ENCODE measurements at places on chromosomes 13 and 19.
A peak's percentile ranks its signal among the peaks of the same experiment; 100 is the strongest.

DNA sequence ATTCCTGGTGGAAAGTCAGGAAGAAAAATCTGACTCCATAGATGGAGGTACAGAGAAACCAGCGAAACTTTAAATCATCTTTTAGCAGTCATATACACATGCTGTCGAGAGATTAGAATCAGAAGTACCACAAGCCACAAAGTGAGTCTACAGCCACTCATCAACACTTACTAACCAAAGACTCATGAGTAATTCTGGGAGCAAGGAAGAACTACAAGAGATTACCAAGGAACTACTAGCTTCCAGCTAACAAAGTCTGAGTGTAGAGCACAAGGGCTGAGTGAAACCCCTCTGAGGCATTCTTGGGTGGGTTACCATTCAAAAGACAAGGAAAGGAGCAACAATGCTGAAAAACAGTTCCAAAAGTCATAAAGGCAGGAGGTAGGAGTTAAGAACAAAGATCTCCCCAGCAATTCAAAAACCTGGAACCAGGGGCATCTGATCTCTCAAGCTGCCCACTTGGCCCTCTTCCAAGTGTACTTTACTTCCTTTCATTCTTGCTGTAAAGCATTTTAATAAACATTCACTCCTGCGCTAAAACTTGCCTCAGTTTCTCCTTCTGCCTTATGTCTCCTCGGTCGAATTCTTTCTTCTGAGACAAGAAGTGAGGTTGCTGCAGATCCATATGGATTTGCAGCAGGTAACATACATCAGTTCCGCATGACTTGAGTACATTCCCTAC is 13.0 kb downstream of the RBM26 start:
- H3K36me3 ChIP-seq: no peaks in the 10 kb centered on the region
- H3K27me3 ChIP-seq: no peaks in the 10 kb centered on the region
- no peak for DNase-seq
- no peak overlapping the region for H3K4me3 ChIP-seq

GRCh38 chr13:22286338-22286737 is 615.5 kb downstream of the FGF9 start:
- no peaks in the 10 kb centered on the region for H3K27me3 ChIP-seq
- no peaks in the 10 kb centered on the region for H3K4me1 ChIP-seq
- H3K4me3 ChIP-seq: no peak overlapping the region
- DNase-seq: no peak

GRCh38 chr13:72514146-72514545 is 213.3 kb downstream of the MZT1 start:
- no peak for DNase-seq
- H3K27me3 ChIP-seq: no peaks in the 10 kb centered on the region
- no peaks in the 10 kb centered on the region for H3K4me1 ChIP-seq

DNA sequence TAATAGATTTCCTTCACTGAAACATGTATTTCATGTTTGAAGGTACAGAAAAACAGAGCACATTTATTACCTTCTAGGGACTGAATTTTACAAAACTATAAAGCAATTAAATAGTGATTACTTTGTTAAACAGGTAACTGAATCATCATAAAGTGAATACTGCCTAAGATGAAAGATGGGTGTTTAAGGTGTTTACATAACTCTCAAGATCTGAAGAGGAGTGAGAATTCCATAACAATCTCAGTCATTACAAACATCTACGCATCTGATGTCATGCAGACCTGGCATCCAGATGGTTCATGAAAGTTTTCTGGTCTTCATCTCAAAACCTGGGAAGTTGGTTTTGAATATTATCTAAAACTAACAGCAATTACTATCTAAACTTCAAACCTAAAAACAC is 80.4 kb downstream of the MIPEP start:
- no peaks in the 10 kb centered on the region for H3K36me3 ChIP-seq
- H3K4me1 ChIP-seq: no peaks in the 10 kb centered on the region
- DNase-seq: no peak
- H3K4me3 ChIP-seq: no peak overlapping the region

- no peaks in the 10 kb centered on the region for H3K4me1 ChIP-seq
- no peaks in the 10 kb centered on the region for H3K36me3 ChIP-seq
- H3K27ac ChIP-seq: no peak overlapping the region
- no peak overlapping the region for H3K4me3 ChIP-seq
Observed at GRCh38 chr19:18982669-18983068, 41.7 kb upstream of the HOMER3 start.

- H3K36me3 ChIP-seq: no peaks in the 10 kb centered on the region
- peak; percentile 16 for DNase-seq
- H3K4me1 ChIP-seq: peaks cover 43% of the 10 kb centered on the region
- no peaks in the 10 kb centered on the region for H3K27me3 ChIP-seq
- H3K4me3 ChIP-seq: peak overlapping the region; percentile 8
- peak overlapping the region; percentile 45 for H3K27ac ChIP-seq
Observed at GRCh38 chr13:74288361-74288911, 154.2 kb upstream of the KLF12 start.

GRCh38 chr13:77859450-77859849 is 59.2 kb downstream of the EDNRB start:
- no peak for DNase-seq
- H3K36me3 ChIP-seq: no peaks in the 10 kb centered on the region
- peak overlapping the region; percentile 29 for H3K27ac ChIP-seq

DNA sequence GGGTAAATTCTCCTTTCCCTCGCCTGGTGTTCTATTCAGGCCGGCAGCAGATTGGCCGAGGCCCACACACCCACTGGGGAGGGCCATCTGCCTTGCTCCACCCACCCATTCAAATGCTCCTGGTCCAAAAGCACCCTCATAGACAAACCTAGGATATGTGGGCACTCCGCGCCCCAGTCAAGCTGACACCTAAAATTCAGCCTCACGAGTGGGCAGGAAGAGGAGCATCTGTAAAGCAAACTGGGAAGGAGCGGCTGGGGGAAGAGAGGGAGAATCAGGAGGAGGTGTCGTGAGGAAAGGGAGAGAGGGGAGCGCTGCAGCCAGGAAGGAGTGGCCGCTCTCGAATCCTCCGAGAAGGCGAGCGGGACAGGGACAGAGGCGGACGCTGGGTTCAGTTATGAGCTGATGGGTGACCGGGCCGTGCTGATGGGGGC is 136.9 kb downstream of the USP12 start:
- DNase-seq: no peak
- no peaks in the 10 kb centered on the region for H3K27me3 ChIP-seq
- no peak overlapping the region for H3K27ac ChIP-seq
- no peaks in the 10 kb centered on the region for H3K36me3 ChIP-seq
- H3K4me1 ChIP-seq: no peaks in the 10 kb centered on the region

- DNase-seq: no peak
- no peaks in the 10 kb centered on the region for H3K36me3 ChIP-seq
- peaks cover 3% of the 10 kb centered on the region for H3K4me1 ChIP-seq
- H3K27ac ChIP-seq: no peak overlapping the region
Observed at GRCh38 chr13:20198781-20199180, 6.0 kb upstream of the GJB2 start.

DNA sequence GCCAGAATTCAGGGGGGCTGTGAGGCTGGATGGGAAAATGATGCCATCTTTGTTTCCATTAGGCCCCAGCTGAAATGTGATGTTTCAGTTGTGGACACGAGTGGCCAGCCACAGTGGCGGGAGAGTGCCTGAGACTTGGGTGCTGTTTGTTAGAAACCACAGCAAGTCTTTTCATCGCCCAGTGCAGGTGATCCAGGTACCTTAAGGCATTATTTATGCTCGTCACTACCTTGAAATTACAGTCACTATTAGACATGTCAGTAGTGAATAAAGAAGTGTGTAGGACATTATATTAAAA is 82.5 kb upstream of the TM9SF2 start:
- no peak overlapping the region for H3K27ac ChIP-seq
- H3K36me3 ChIP-seq: no peaks in the 10 kb centered on the region
- no peaks in the 10 kb centered on the region for H3K4me1 ChIP-seq
- no peak for DNase-seq
- no peak overlapping the region for H3K4me3 ChIP-seq

DNA sequence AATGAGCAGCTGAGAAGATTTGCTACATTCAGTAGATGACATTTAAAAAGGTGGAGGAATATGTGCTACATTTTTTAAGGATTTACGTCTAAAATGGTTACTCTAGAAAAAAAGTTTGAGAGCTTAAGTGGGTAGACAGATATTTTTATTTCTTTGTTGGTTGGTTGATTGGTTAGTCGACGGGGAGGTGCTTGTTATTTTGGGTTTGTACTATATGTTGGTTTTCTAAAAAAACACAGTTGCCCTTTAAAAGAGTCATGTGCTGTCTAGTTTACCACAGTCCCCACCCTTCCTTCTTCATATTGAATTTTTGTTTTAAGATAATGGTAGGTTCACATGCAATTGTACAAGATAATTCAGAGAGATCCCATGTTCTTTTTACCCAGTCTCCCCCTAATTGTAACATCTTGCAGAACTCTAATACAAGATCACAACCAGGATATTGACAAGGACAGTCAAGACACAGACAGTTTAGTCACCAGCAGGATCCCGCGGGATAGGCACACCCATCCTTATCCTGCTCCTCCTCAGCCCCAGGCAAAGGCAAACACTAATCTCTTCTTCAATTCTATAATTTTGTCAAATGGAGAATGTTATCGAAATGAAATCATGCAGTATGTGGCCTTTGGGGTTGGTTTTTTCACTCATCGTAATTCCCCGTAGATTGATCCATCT is 171.4 kb downstream of the FOXO1 start:
- DNase-seq: no peak
- H3K27ac ChIP-seq: no peak overlapping the region
- no peaks in the 10 kb centered on the region for H3K36me3 ChIP-seq
- no peaks in the 10 kb centered on the region for H3K27me3 ChIP-seq

GRCh38 chr19:7942981-7943443 is 454 bp downstream of the TIMM44 start:
- H3K27ac ChIP-seq: peak overlapping the region; percentile 99
- H3K36me3 ChIP-seq: no peaks in the 10 kb centered on the region
- H3K27me3 ChIP-seq: no peaks in the 10 kb centered on the region
- DNase-seq: no peak

DNA sequence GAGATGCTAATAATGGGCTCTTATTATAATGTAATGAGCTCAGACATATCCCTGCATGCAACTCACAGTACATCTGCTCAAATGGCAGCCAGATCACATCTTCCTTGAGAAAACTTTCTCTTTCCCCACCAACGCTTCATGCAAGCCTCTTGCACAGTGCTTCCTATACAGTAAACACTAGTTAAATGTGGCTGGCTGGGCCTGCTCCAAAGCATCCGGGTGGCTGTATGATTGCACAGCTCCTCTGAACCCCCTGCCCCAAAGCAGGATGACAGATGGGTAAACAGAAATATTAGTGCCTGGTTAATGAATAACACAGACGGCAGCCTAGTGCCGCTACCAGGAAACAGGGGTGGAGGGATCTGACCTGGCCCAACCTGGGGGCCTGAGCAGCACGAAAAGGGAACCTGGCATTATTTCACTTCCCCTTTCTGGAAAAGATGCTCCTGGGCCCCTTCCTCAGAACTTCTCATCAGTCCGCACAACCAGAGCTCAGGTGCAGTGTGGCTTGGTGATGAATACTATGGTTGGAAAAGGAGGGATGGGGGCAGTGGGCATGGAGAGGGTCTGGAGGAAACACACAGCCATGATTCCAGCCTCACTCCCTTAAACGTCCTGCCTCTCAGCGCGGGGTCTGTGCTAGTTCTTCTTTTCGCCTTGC is 10.8 kb downstream of the FFAR2 start:
- no peak overlapping the region for H3K27ac ChIP-seq
- no peaks in the 10 kb centered on the region for H3K36me3 ChIP-seq
- no peak for DNase-seq
- H3K4me3 ChIP-seq: no peak overlapping the region

- no peaks in the 10 kb centered on the region for H3K27me3 ChIP-seq
- no peaks in the 10 kb centered on the region for H3K4me1 ChIP-seq
- H3K4me3 ChIP-seq: no peak overlapping the region
- no peak overlapping the region for H3K27ac ChIP-seq
Observed at GRCh38 chr13:82688400-82688994, 1193.8 kb downstream of the SLITRK1 start.

- peaks cover 23% of the 10 kb centered on the region for H3K4me1 ChIP-seq
- H3K4me3 ChIP-seq: peak overlapping the region; percentile 3
- no peaks in the 10 kb centered on the region for H3K36me3 ChIP-seq
- peak overlapping the region; percentile 76 for H3K27ac ChIP-seq
- DNase-seq: peak; percentile 56
Observed at GRCh38 chr13:110340812-110341444, 33.8 kb downstream of the COL4A2 start.

DNA sequence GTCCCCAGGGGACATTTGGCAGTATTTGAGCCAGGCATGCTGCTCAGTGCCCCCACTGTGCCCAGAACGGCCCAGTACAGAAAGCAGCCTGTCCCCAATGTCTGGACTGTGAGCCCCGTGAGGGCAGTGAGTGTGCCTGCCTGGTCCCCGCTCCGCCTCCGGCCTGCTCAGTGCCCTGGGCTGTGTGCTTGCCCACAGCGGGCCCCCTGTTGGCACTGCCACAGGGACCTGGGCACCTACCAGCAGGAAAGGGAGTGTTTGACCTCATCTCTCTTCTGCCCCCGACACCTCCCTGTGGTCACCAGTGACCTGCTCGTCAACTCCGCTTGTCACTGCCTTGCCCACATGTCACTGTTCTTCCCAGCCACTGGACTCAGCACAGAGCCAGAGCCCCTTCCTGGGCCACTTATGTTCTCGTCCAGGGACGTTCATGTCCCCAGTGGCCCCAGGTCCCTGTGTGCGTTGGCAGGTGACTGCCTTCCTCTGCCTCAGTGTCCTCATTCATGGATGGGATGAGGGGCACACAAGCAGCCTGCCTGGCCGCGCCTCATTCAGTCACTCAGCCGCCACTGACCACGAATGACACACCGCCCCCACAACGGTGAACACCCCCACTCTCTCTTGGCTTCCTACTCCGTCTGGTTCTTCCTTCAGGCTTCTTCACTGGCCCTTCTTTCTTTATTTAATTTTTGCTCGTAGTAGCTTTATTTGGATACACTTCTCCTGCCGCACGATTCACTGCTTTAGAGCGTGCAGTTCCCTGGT is 2.8 kb downstream of the FZR1 start:
- no peaks in the 10 kb centered on the region for H3K27me3 ChIP-seq
- H3K27ac ChIP-seq: no peak overlapping the region
- H3K36me3 ChIP-seq: no peaks in the 10 kb centered on the region
- DNase-seq: no peak

DNA sequence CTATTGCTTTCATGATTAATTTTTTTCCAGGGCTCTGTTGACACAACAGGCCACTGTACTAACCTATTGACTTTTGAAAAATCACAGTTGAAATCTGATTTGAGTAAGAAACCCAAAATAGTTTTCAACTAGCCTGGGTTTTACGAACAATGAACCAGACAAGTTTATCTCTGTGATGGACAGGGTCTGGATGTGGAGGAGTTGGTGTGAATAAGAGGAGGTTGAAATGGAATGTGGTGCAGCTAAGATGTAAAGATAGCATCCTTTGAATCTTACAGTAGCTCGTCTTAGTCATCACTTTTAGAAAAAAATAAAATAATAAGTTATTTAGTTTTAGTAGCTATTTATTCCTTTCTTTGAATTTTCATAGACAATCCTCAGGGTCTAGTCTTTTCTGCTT is 8.3 kb upstream of the OXGR1 start:
- no peak overlapping the region for H3K27ac ChIP-seq
- no peaks in the 10 kb centered on the region for H3K4me1 ChIP-seq
- H3K36me3 ChIP-seq: no peaks in the 10 kb centered on the region
- no peaks in the 10 kb centered on the region for H3K27me3 ChIP-seq
- DNase-seq: no peak
- no peak overlapping the region for H3K4me3 ChIP-seq

GRCh38 chr13:51524829-51525566 is 59.3 kb upstream of the WDFY2 start:
- no peaks in the 10 kb centered on the region for H3K36me3 ChIP-seq
- DNase-seq: no peak
- H3K4me3 ChIP-seq: no peak overlapping the region
- H3K4me1 ChIP-seq: no peaks in the 10 kb centered on the region
- H3K27ac ChIP-seq: no peak overlapping the region
- H3K27me3 ChIP-seq: no peaks in the 10 kb centered on the region
